ENCODE measurements at places on chromosomes 2 and 18.

GRCh38 chr2:127343277-127343676, 44.5 kb downstream of the MAP3K2 start:
- no peak for DNase-seq

- no peak for DNase-seq
These were observed 606.6 kb upstream of the SYT4 start for GRCh38 chr18:43883886-43884285.

- DNase-seq = no peak
These were observed 52.9 kb downstream of the RNU4ATAC start for GRCh38 chr2:121583555-121583954.

GRCh38 chr2:236168110-236169080, at the start of gene GBX2:
GBX2 (minus strand) TSS chr2:236168386; CDS start chr2:236167971, 415 bp downstream.
- peak; percentile 58 for DNase-seq

GRCh38 chr2:119692310-119692709, 13.3 kb downstream of the TMEM177 start:
- DNase-seq = no peak

DNA sequence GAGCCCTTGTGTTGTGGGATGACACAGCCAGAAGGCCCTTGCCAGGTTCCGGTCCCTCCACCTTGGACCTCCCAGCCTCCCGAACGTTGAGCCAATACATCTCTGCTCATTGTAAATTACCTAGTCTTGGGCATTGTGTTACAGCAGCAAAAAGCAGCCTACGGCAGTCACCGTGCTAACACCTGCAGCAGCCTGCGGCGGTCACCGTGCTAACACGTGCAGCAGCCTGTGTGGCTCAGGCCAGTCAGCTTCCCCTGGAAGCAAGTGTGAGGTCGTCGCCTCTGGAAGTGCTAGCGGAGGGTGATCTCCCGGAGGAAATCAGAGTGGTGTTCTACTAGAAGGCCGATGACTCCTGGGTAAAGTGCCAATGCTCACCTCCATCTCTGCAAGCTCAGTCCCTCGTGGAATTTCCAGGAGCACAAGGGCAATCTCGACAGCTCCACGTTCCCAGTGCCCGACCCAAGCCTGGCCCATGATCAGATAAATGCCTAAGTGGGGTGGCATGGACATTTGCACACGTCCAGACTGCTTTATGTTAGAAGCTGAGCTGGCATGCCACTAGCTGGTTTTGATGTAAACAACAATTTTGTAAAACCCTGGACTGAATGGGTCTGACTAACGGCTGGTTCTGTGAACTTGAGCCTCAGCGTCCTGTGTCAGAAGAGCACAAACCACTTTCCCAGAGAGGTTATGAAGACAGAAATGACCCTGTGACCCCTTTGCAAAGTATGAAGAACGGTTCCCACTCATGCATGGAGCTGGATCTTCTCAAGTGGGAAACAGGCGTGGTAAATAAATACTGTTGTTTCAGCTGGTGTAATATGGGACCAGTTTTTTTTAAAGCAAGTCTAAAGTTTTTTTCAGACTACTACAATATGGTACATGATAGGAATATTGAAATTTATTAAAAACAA, 11.4 kb upstream of the CNDP1 start:
- DNase-seq = peak; percentile 57

GRCh38 chr2:85996591-85996990, 107.8 kb upstream of the ST3GAL5 start:
- DNase-seq = no peak

All from upper lobe of right lung (tissue), 1 donor.